ENCODE measurements at places on chromosomes 13 and 19. TPM values are rescaled to one million over a fixed set of nuclear protein-coding genes. Genes with fewer than 3 reads are reported as not detected.

- no peak for DNase-seq
Measured at GRCh38 chr13:101751488-101751887, 299.0 kb downstream of the ITGBL1 start.

- DNase-seq: no peak
Measured at GRCh38 chr13:71054358-71054757, 812.6 kb downstream of the DACH1 start.

- DNase-seq: no peak
Measured at GRCh38 chr13:50720861-50721671, 122.4 kb downstream of the DLEU7 start.

GRCh38 chr13:34044660-34045080 is 226.7 kb downstream of the RFC3 start:
- no peak for DNase-seq

DNA sequence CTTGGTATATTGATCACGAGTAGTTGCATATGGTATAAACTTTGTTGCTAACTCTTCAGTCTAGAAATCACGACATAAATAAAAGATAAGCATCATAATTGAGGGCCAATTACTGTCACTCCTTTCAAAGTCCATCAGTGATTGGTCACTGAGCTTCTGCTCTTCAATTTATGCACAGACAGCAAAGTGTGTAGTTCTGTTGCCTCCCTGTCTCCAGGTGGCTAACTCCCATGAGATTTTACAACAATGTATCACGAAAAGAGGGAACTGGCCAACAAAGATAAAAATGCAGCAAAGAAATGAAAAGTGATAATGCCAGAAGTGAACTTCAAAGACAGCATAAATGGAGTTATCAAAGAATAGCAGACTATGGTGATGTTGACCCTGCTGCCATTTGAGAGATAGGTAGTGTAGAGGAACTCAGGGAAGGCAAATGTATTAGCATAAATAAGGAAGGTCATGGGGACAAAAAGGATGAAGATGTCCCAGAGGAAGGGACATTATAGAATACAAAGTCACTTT is 12.7 kb upstream of the TNFSF14 start:
- DNase-seq: no peak

GRCh38 chr19:12946731-12947496 is 1.3 kb downstream of the RAD23A start:
- no peak for DNase-seq

Gene NEK5
- 1.4 TPM for total RNA-seq

Gene CEACAM7
- total RNA-seq: not detected

All from urinary bladder (tissue), 4 donors.